ENCODE measurements at places on chromosomes 16 and 17. TPM values are rescaled to one million over a fixed set of nuclear protein-coding genes. Genes with fewer than 3 reads are reported as not detected.

DNA sequence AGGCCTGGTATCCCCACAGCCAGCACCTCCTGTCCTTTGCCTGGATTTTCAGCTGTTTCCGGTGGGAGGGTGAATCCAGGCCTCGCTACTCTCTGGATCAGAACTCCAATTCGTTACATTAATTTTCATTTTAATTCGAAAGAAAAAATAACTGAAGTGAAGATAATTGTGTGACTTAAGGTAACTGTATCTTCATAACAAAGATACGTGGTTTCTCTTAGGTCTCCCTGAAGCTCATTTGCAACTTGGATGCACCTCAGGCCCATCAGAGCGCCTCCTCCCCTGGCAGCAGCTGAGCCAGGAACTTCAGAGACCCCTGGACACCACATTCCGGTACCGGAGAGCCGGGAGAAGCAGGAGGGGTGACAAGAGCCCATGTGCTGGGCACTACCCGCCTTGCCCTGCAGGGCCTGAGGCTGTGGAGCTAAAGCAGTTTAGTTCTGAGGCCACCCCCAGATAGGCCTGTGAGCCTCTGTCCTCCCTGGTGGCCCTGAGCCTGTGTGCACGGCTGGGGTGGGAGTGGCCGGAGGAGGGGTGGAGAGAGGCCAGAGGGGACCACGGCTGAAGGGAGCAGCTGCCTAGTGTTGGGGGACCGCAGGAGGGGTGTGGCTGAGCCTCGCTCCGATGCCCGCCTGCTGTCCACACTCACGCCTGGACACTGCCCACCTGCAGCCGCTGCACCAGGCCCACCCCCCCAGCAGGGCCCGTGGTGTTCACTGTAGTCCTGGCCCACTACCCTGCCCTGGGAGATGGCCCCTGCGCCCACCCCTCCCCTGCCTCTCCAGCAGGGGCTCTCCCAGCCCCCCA, 11.4 kb upstream of the DUS1L start:
- H3K4me1 ChIP-seq: no peaks in the 10 kb centered on the region
- H3K27ac ChIP-seq: no peak overlapping the region
- peaks cover 5% of the 10 kb centered on the region for H3K36me3 ChIP-seq
- no peaks in the 10 kb centered on the region for H3K27me3 ChIP-seq
- H3K4me3 ChIP-seq: no peak overlapping the region

C16orf54 gene
- 32.3 TPM for total RNA-seq

- H3K36me3 ChIP-seq: no peaks in the 10 kb centered on the region
- H3K4me3 ChIP-seq: no peak overlapping the region
- H3K27ac ChIP-seq: no peak overlapping the region
- H3K4me1 ChIP-seq: no peaks in the 10 kb centered on the region
These were observed 113.7 kb upstream of the IRX3 start for GRCh38 chr16:54400261-54400660.

ALOX12 gene
- total RNA-seq: not detected

GRCh38 chr16:10388988-10389387, 3.1 kb downstream of the ATF7IP2 start:
- H3K4me1 ChIP-seq: peaks cover 33% of the 10 kb centered on the region
- H3K36me3 ChIP-seq: peaks cover 5% of the 10 kb centered on the region
- no peak overlapping the region for H3K4me3 ChIP-seq
- H3K27me3 ChIP-seq: no peaks in the 10 kb centered on the region

DNA sequence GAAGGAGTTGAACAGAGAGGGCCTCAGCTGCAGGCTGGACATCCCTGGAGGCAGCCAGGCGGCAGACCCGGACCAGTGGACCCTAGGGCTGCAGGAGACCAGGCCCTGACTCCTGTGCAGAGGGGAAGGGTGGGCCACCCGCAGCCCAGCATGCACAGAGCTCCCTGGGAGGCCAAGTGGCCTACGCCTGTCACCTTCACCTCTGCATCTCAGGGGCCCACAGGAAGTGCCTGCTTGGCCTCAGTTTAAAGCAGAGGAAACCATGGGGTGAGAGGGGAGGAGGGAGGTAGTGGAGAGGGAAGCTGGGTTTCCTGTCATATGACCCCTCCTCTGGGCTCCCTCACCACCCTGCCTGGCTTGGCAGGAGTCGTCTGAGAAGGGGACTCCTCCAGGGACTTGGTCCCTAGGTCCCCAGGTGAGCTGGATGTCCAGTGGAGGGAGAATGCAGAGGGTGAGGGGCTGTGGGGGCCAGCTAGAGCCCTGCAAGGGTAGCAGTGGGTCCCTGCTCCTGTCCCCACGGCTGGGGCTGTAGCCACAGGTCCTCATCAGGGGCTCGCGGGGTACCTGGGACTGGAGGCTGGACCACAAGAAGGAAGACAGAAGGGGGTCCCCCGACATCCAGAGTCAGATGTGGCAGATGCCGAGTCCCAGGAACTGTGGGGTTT, at the start of gene TMC8:
Gene TMC8 (plus strand): TSS at position 335 of the 665 bp plus-strand sequence. CDS start 818 bp downstream, outside the sequence.
- peaks cover 64% of the 10 kb centered on the region for H3K4me1 ChIP-seq

GRCh38 chr16:88333848-88334777, 48.6 kb upstream of the ZNF469 start:
- DNase-seq: no peak
- H3K27me3 ChIP-seq: no peaks in the 10 kb centered on the region
- H3K4me1 ChIP-seq: no peaks in the 10 kb centered on the region

DNA sequence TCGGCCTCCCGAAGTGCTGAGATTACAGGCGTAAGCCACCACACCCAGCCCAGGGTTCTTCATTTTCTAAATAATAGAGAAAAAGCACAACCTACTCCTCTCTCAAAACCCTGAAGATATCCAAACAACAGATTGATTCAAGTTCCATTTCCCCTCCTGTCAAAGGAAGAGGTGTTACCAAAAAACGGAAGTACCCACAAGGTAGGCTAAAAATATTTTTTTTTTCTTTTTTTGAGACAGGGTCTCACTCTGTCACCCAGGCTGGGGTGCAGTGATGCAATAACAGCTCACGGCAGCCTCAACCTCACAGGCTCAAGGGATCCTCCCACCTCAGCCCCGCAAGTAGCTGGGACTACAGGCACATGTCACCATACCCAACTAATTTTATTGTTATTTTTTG, 18.9 kb downstream of the UTP6 start:
- no peak overlapping the region for H3K27ac ChIP-seq
- no peak overlapping the region for H3K4me3 ChIP-seq
- no peaks in the 10 kb centered on the region for H3K27me3 ChIP-seq
- H3K4me1 ChIP-seq: no peaks in the 10 kb centered on the region

RNF227 gene
- total RNA-seq: 4.8 TPM

EMP2 gene
- not detected for total RNA-seq

DNA sequence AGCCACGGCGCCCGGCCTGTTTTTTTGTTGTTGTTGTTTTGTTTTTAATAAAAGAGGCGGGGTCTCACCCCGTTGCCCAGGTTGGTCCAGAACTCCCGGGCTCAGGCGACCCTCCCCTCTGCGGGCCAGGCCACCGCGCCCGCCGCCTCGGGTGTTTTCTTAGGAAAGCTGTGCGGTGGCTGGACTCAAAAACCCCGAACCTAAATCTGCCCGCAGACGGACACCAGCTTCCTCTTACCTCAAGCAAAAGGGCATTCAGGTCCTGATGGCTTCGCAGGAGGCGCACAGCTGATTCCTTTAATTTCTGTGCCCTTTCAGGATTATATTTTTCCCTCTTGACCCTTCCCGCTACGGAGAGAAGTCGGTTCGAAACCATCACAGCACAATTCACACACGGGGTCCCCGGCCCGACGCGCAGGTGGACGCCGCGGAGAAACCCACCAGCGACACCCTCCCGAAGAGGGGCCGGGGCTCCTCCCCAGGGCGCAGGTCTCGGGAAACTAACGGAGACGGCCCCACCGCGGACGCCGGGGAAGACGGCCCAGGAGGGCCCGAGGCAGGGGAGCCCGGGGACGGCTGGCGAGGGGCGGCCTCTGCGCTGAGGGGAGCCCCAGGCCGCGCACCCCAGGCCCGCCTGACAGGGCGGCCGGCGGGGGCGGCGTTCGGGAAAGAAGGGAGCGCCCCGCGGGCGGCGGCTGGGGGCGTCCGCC, 653 bp downstream of the FANCA start:
- DNase-seq: no peak
- no peaks in the 10 kb centered on the region for H3K36me3 ChIP-seq
- H3K4me3 ChIP-seq: no peak overlapping the region
- H3K27me3 ChIP-seq: no peaks in the 10 kb centered on the region
- no peak overlapping the region for H3K27ac ChIP-seq

DNA sequence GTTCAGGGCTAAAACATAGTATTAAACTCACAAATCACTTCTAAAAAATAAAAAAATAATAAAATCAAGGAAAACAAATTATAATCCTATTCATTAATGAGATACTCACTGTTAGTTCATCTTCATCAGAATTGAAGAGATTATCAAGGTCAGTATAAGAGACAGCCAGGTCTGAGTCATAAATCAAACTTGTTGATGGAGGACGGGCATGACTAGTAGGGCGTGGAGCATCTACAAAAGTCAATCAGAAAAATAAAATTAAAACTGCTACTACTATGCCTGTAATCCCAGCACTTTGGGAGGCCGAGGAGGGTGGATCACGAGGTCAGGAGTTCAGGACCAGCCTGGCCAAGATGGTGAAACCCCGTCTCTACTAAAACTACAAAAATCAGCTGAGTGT, 59.1 kb upstream of the INTS2 start:
- no peak overlapping the region for H3K27ac ChIP-seq
- H3K36me3 ChIP-seq: peaks cover 26% of the 10 kb centered on the region
- H3K27me3 ChIP-seq: no peaks in the 10 kb centered on the region
- no peaks in the 10 kb centered on the region for H3K4me1 ChIP-seq

DNA sequence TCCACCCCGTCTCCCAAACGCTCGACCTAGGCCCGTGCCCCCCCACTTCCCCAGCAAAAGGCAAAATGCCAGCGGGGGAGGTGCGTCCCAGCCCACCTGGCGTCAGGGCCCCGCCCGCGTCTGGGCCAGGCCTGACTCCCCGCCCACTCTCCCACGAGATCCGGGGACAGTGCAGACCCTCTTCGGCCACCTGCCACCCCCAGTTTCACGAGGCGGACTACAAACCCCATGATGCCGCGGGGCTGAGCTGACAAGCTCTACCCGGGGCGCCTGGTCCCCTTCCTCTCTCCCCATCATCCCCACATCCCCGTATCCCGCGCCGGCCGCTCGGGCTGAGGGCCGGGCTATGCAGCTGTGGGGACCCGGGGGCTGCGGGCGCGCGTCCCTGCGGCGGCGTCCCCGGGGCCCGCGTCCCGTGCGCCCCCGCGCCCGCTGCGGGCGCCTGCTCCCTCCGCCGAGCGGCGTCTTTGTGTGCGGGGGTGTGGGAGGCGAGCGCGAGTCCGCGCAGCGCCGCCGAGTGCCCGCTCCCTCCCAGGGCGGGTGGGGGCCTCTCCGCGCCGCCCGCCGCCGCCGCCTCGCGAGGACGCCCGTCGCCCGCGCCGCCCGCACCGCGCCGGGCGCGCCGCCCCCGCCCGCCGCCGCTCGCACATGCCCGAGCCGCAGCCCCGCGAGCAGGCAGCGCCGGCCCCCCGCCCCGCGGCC, at the start of gene ANKRD13B:
Gene ANKRD13B (plus strand): TSS at position 283 of the 702 bp plus-strand sequence. CDS start 490 bp downstream, outside the sequence.
- no peak within 1 kb of the TSS for H3K27ac ChIP-seq
- DNase-seq: no peak
- H3K4me1 ChIP-seq: peaks cover 45% of the 10 kb centered on the region
- no peaks in the 10 kb centered on the region for H3K27me3 ChIP-seq
- no peaks in the 10 kb centered on the region for H3K36me3 ChIP-seq

Measured in CD8-positive, alpha-beta memory T cell (primary cell).